ENCODE measurements at places on chromosomes 13 and 19.
A peak's percentile ranks its signal among the peaks of the same experiment; 100 is the strongest.

DNA sequence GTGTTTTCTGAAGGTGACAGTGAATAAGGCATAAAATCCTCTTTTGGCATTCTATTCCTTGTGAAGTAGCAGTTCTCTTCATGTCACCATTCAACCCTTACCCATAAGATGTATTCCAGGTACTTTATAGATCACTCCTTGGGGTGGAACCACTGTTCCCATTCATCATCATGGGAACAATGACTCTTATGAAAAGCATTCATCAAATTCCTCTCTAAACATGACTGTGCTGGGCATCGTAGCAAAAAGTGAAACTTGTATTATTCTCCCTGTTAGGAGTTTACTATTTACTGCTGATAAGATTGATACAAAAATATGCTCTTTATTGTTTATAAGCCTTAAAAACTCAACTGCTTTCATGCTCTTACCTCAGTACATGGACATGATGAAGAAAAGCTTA, 793.4 kb downstream of the LIG4 start:
- DNase-seq = no peak

GRCh38 chr19:11736696-11737095, 2.0 kb downstream of the ZNF823 start:
- DNase-seq = peak; percentile 24

- DNase-seq = peak; percentile 88
Observed at GRCh38 chr19:49157445-49158224, at the start of gene TRPM4. Gene TRPM4 (plus strand): TSS chr19:49157792. CDS start chr19:49157867, 75 bp downstream.

GRCh38 chr13:77009011-77009410, 17.1 kb downstream of the CLN5 start:
- no peak for DNase-seq

GRCh38 chr13:48496271-48497161, 36.4 kb downstream of the RCBTB2 start:
- DNase-seq = no peak

DNA sequence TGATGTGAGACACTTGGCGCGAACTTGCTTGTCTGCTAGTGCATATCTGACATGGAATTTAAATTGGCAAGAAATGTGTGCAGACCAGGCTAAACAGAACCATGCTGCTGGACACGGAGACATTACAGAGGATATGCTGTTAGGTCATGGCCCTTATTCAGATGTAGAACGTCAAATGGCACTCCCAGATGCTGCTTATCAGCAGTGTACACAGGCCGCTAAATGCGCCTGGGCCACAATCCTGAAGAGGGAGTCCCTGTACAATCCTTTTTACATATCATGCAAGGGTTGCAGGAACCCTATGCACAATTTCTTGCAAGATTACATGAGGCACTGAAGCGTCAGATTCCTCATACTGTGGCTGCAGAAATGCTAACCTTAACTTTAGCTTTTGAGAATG, 9.3 kb downstream of the ZNF350 start:
- no peak for DNase-seq

DNA sequence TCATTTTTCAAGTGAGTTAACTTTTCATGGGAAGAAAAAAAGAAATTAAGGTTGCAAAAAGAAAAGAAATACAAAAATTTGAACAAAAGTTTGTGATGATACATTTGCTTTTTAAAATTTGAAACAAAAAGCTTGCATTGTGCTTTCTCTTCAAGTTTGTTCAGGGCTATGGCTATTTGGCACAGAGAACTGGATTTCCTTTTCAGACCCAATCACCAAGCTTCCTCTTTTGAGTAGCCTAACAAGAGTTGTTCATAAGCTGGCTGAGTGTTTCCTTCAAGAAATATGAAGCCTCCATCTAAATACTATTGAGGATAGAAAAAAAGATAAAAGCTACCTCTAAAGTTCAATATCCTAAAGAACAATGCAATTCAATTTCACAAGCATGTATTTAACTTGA, 787.8 kb downstream of the LIG4 start:
- DNase-seq = peak; percentile 13

GRCh38 chr19:47006496-47006895, 13.1 kb upstream of the NPAS1 start:
- no peak for DNase-seq

GRCh38 chr13:74017301-74018061, 116.7 kb downstream of the KLF12 start:
- DNase-seq = no peak

DNA sequence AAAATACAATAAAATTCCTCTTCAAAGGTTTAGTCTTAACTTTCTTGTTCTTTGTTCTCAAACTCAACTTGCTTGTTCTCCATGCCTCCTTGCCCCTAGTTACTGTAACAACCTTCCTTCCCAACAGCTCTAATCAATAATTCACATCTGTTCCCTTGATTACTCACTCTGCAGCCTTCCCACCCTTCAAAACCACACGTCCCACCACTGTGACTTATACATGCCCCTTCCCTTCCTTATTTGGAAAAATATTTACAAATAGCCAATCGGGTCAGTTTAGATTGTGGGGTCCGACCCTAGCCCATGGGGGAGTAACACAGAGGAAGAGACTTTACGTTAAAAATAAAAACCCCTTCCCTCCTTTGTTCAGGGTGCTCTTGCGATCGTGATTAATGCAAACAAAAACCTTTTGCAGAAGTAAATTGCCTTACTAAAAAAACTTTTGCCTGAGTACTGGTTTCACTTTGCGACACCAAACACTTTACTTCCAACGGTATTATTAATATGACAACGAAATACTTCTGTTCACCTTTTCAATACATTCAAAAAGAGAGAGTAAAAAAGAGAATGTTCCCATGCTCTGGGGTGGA, 512 bp upstream of the ZNF93 start:
- DNase-seq = no peak

- no peak for DNase-seq
Observed at GRCh38 chr13:97254816-97255215, 32.7 kb downstream of the MBNL2 start.

- DNase-seq = no peak
Observed at GRCh38 chr13:39444866-39445265, 158.1 kb downstream of the LHFPL6 start.

DNA sequence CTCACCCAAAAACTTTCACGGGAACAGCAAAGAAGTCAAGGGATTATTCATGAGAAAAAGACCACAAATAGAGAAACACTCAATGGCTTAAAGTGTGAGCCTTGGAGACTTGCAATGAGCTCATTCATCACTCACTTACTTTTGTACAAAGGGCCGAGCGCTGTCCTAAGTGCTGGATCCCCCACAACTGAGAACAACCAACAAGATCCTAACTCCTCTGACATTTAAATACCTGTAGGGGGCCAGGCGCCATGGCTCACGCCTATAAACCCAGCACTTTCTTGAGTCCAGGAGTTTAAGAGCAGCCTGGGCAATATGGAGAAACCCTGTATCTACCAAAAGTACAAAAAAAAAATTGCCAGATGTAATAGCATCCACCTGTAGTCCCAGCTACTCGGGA, 29.4 kb upstream of the ZNF507 start:
- DNase-seq = no peak

GRCh38 chr13:46389457-46390451, 2.7 kb upstream of the RUBCNL start:
- DNase-seq = no peak

DNA sequence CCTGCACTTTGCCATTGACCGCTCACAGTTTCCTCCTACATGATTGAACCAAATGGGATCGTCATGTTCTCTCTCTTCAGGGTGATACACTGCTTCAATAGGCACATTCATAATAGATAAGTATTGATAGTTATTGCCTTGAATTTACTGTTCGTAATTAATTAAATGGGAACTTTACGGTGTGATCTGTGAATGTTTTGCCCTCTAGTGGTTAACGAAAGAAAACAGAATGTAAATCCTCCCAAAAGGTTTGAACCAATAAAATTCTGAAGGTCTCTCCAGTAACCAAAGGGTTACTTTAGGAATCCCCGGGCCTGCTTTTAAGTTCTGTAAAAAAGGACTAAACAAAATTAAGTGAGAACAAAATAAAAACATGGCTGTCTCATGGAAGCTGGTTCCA, 389.3 kb downstream of the DACH1 start:
- DNase-seq = no peak

- no peak for DNase-seq
Observed at GRCh38 chr13:111336666-111337065, 16.2 kb downstream of the TEX29 start.

- DNase-seq = peak; percentile 65
Observed at GRCh38 chr19:44753932-44754749, 5.6 kb downstream of the BCL3 start.

DNA sequence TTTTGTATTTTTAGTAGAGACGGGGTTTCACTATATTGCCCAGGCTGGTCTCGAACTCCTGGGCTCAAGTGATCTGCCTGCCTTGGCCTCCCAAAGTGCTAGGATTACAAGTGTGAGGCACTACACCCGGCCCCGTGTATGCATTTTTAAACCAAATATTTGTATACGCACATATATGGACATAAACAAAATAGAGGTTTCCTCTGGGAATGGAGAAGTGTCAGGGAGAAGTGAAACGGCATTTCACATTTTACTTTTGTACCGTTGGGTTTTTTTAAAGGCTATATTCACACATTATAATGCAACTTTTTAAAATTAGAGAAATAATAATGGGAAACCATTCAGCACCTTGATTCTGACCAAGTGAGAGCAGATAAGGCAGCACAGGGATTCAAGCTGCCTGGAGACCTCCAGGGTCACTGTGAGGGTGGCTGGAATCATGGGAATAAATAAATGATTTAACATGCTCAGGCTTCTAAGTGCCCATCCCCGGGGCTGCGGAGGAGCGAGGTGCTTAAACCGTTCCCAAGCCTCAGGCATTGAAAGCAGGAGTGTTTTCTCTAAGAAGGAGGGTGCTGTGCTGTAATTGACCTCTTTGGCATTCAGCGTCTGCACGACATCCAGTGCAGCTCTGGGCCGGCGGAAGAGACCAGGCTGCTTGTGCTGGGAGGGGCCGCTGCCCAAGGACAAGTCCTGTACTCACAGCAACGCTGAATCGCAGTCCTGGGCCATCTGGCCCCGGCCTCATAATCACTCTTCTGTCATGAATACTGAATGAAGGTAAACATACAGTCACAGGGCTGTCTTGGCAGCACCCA, 24.7 kb downstream of the GPR42 start:
- DNase-seq = no peak

DNA sequence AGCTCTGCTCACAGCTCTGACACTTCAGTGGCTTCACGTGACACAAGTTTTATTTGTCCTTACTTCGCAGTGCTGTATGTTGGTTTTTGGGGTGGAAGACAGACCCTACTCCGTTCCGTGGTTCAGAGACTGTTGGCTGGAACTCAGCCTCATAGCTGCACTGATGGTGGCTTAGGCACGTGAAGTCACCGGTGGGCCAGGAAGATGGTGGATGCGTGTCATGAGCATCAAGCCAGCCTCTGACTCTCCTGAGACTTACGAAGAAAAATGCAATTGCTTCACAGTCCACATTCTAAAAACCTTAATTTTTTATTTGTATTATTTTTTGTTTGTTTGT, 161.4 kb upstream of the SOX1 start:
- no peak for DNase-seq

GRCh38 chr19:31500946-31501345, 151.7 kb upstream of the TSHZ3 start:
- DNase-seq = peak; percentile 6

DNA sequence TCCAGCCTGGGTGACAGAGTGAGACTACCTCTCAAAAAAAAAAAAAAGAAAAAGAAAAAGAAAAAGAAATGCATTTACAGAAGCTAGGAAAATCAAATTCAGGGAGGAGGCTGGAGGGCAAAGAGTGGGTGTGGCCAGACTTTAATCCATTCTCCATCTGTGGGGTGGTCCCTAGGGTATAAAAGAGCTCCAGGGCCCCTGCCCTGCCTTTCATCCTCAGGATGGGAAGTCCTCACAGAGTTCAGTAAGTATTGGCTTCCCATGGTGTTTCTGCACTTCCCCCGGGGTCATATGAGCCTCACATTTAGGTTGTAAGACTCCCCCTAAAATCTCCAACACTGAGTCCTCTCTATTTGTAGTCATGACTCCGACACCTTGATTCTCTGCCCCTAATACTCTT, 33.0 kb downstream of the DPRX start:
- DNase-seq = no peak

- no peak for DNase-seq
Observed at GRCh38 chr13:28237944-28238343, 99.6 kb downstream of the PAN3 start.

GRCh38 chr19:33669376-33669775, 47.6 kb downstream of the CHST8 start:
- DNase-seq = no peak

GRCh38 chr13:110826861-110827672, 87.8 kb downstream of the ANKRD10 start:
- DNase-seq = no peak

- no peak for DNase-seq
Observed at GRCh38 chr13:46553521-46553885, 533 bp downstream of the LRCH1 start.

DNA sequence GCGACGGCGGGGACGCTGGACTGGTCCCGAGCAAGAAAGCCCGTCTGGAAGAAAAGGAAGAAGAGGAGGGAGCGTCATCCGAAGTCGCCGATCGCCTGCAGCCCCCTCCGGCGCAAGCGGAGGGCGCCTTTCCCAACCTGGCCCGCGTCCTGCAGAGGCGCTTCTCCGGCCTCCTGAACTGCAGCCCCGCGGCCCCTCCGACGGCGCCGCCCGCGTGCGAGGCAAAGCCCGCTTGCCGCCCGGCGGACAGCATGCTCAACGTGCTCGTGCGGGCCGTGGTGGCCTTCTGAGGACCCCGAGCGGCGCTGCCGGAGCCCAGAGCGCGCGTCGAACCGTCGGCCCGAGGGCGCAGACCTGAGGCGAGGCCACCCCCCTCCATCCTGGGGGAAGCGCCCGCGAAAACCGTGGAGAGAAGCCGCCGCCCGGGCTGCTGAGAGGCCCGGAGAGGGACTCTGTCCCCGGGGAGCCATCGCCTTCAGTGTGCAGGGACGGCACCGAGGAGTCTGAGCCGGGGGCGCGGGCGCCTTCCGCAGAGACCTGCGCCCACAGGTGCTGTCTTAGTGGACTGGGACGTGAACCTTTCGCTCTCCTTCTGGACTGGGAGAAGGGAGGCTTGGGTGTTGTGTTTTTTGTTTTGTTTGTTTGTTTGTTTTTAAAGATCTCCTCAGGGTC, 3.5 kb downstream of the IER2 start:
- peak; percentile 67 for DNase-seq

DNA sequence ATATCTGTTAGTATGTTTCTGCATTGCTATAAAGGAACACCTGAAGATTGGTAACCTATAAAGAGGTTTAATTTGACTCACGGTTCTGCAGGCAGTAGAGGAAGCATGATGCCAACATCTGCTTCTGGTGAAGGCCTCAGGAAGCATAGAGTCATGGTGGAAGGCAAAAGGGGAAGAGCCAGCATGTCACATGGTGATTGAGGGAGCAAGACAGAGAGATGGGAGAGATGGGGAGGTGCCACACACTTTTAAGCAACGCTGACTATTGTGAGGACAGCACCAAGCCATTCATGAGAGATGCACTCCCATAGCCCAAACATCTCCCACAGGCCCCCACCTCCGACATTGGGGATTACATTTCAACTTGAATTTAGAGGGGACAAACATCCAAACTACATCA, 32.8 kb downstream of the COG6 start:
- DNase-seq = no peak

GRCh38 chr13:98048265-98048664, 94.6 kb upstream of the FARP1 start:
- no peak for DNase-seq
